ENCODE measurements at places on chromosomes 5 and 9.

- peak; percentile 64 for DNase-seq
Measured at GRCh38 chr9:114007991-114008666, 70.0 kb downstream of the AMBP start.

- DNase-seq: no peak
Measured at GRCh38 chr5:125402787-125403186, 656.3 kb upstream of the ZNF608 start.

DNA sequence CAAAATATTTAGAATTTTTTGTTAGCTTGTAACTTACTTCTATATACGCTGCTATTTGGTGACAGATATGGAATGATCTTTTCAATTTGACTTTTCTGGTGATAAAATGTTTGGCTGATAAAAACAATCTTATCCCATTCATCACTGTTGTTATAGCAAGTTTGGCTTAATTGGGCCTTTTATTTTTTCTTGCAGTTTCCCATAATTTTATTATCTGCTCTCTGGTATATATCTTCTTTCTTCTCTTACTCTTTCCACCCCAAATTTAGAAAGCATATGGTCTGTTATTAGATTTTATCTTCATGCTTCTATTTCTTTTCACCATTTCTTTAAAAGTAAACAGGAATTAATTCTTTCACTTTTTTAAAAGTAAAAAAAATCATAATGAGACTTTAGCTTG lies 474.4 kb downstream of the TLE1 start:
- DNase-seq: no peak

GRCh38 chr5:67530609-67531255 lies 334.1 kb upstream of the CD180 start:
- no peak for DNase-seq

- DNase-seq: peak; percentile 97
Measured at GRCh38 chr5:140157032-140157781, 17.8 kb upstream of the CYSTM1 start.

DNA sequence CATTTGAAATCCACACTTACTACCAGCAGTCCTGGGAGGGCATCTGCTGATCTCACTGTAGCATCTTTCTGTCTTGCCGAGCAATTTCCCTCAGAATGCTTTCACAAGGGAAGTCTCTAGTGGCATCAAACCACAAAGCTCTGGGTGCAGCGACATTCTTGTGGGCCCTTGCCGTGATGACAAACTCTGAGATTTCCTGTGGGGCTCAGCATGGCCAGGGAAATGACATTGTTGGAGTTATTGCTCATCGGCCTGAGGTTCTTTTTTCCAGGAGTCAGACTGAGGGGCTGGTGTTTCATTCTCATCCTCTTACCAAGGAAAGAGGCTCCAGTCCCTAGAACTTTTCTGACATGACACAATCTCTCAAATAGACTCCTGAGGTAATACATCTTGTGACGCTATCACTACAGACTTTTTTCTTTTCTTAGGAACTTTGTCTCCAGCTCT lies 51.4 kb downstream of the PFDN1 start:
- no peak for DNase-seq

- DNase-seq: no peak
Measured at GRCh38 chr9:134295101-134295745, 31.0 kb upstream of the RXRA start.

- no peak for DNase-seq
Measured at GRCh38 chr9:35844628-35845270, 15.7 kb downstream of the TMEM8B start.

GRCh38 chr5:173578947-173579615 lies 37.4 kb downstream of the BOD1 start:
- DNase-seq: peak; percentile 51

DNA sequence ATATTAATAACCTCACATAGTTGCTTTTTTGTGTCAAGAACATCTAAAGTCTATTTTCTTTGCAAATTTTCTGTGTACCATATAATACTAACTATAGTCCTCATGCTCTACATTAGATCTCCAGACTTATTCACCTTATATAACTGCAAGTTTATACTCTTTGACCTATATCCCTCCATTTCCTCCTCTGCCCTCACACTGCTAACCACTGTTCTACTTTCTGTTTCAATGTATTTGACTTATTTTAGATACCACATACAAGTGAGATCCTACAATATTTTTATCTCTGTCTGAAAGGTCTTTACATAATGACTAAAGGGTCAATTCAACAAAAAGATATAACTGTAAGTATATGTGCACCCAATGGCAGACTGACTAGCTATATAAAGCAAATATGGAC lies 789.7 kb upstream of the ZNF608 start:
- no peak for DNase-seq

- no peak for DNase-seq
Measured at GRCh38 chr9:94127806-94128205, 43.5 kb downstream of the PTPDC1 start.

DNA sequence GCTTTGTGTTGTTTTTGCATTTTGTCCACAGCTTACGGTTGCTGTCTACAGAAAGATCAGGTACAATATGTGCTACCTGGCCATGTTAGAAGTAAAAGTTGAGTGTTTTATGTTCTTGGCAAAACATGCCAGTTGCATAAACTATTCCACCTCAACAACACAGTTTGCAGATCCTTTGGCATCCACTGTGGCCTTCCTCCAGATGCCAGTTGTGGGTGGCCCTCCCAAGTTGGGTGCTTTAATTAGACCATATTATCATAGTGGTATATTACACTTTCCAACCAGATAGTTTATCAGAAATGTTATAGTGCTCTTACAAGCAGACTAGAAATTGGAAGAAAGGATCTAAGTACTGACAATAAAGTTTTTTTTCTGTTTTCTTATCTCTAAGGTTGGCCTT lies 386.9 kb upstream of the KCNN2 start:
- no peak for DNase-seq

DNA sequence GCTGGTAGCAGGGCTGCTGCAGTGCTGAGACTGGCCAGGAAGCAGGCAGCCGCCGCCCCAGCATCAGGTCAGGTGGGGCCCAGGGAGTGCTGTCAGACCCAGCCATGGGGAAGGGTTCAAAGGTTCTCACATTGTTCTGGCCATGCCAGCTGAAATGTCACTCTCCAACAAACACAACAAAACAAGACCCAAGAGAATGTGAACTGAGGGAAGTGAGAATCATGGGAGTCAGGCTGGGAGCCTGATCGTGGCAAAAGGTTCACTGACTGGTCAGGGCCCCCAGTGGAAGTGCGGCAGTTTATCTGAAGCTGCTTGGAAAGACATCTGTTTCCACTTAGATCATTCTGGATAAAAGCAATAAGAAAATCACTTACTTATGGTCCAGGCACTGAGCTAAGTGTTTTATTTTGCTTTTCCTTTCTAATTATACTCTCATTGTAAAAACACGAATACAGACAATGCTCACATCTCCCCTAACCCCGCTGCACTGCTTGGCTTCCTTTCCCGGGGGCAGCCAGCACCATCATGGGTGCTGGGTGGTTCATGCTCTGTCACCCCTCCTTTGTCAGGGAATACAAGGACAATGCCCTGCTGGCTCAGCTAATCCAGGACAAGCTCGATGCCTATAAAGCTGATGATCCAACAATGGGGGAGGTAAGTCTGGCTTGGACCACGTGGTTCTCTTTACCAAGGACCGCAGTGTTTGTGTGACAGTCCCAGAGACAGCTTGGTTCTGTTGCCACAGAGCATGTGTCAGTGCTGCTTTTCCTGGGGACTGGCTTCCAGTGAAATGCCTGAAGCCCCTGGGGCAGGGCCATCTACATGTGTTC lies 41.9 kb upstream of the CFAP157 start:
- no peak for DNase-seq

DNA sequence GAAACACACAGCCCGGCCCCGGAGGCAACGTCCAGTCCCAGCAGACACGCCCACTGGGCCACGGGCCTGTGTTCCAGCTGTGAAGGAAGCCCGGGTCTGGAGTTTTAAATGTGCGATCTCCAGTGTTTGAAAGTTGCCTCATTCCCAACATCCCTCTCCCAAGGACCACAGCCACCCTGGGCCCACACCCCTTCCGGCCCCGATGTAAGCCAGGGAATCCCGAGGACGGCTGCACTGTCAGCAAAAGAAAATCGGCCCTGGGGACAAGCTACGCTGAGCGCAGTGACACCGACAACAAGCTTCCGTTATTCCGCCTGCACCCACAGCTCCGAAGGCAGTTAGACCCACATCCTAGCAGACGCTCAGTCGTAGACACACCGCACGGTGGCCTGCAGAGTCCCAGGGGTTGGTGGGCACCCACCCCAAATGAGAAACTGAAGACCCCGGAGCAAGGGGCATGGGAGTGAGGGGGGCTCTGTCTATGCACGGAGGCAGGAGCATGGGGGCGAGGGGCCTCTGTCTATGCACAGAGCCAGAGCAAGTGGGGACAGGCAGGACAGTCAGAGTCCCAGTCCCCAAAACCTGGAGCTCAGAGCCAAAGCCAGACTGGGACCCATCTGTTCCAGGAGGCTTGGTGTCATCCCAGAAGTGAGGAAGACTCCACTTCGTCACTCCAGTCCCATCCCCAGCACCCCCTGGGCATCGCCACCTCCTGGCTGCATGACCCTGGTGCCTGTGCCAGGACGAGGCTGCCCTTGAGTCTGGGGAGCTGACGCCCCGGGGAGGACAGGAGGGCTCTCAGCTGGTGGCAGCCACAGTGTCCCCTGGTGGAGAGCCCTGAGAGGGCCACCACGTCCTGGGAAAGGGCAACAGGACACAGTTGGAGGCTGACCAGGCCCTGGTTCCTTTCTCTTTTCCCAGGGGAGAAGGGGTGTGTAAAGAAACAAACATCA lies 23.4 kb downstream of the GLT6D1 start:
- no peak for DNase-seq

GRCh38 chr5:144864118-144864517 lies 693.4 kb downstream of the KCTD16 start:
- DNase-seq: no peak

DNA sequence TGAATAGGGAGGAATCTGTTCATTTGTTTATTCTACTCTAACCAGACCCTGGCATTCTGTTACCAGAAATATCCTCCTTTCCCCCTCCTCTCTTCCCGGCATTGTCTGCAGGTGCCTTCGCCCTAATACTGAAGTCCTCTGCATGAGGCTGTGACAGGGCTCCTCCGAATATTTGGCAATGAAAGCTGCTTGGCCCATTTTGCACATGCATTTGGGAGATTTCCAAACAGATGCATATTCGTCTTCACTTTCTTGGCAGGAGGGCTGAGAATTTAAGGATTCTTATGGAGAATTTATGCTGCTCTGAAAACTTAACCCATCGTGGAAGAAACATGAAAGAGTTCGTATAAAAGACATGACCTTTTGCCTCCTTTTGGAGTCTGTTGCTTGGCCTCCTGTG lies 484.0 kb downstream of the ZNF608 start:
- no peak for DNase-seq

DNA sequence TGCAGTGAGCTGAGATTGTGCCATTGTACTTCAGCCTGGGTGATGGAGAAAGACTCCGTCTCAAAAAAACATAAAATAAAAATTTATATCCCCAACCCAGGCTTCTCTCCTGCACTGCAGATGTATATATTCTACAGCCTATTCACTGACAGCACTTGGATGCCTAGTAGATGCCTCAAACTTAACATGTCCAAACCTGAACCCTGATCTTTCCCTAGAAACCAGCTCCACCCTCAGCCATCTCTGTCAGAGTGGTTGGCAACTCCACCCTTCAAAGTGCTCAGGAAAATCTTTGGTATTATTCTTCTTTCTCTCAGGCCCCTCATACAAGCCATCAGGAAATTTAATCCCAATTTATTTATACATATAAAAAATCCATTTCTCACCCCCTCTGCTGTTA lies 36.9 kb upstream of the TXN start:
- no peak for DNase-seq

GRCh38 chr9:105006514-105006913 lies 78.6 kb upstream of the ABCA1 start:
- DNase-seq: no peak

- no peak for DNase-seq
Measured at GRCh38 chr9:103533318-103533717, 538.2 kb downstream of the CYLC2 start.

DNA sequence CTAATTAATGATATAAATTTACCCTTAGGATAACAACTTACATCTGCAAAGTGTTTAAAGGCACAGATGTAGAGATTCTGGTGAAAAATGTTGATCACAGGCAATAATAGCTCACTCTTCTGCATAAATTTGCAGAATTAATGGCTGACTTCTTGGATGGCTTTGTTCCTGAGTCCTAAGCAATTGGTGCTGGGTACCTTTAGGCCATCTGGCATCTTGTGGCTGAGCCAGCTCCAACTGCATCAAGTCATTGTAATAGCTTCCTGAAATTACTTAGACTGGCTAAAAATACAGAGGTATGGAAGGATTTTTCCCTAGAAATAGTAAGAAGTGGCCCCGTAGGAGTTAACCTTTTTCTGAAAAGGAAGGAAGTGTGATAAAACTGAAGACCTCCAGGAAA lies 118.3 kb upstream of the MINAR2 start:
- DNase-seq: no peak

DNA sequence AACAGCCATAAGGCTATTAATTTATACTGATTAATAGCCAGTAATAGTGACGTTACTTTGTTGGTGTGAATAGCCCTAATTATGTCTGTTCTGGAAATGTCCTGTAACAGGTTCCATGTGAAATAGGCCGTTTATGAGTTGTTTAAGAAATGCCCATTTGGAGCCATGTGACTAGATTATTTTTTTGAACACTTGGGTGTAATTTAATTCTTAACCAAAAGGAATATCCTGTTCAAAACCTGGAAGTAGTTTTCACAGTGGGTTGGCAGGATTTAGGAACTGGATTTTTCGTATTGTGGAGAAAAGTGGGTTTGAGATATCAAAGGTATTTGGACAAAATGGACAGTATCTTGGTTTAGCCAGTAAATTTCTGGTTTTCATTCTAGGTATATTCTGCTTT lies 1.3 kb downstream of the TENT2 start:
- DNase-seq: no peak

DNA sequence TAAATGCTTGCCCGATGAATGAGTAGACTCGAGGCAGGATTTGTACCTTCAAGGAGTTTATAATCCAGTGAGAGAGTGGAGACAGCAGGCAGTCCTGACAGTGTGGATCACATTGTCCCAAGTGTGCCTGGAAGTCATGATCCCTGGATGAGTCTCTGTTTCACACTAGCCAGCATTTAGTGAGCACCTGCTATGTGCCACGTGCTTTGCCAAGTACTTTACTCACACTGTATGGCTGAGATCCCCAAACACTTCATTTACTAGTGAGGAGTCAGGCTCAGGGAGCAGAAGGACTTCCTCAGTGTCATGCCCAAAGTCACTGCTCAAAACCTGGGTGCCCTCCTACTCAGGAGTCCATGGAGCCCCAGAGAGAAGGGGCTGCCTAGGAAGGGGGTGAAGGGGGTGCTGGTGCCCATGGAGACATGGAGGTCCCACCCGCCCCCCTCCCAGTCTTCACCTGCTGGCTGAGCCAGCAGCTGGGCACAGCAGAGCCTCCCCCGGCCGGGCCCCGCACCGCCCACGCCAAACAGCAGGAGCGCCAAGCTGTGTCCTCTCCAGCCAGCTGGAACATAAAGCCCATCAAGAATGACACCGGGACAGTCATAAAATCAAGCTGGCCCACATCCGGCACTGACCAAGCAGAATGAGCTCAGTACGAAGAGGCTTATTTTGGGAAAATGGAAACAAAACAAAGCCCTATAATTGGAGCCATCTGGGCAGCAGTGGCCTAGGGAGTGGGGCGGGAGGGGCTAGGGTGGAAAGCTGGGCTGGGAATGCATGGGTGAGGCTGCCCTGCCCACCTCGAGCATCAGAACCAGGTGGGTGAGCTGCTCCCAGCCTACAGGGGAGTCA lies 10.6 kb downstream of the LAMC3 start:
- DNase-seq: no peak

Measured in mesenteric fat pad (tissue), 1 donor.